Adipocyte (in vitro differentiated cells): ENCODE measurements at places on chromosomes 1 and 21.
A peak's percentile ranks its signal among the peaks of the same experiment; 100 is the strongest.

DNA sequence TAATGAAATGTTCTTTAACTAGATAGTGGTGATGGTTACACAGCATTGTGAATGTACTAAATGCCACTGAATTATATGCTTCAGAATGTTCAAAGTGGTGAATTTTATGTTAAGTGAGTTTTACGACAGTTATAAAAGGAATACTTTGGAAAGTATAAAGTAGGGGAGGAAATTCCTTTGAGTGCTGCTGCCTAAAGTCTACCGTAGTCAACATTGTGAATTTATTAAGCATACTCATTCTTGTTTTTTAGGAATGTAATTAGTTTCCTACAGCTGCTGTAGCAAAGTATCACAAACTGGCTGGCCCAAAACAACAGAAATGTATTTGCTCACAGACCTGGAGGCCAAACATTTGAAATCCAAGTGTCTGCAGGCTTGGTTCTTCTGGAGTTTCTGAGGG is 73.0 kb downstream of the SWT1 start:
- no peak for DNase-seq

GRCh38 chr21:33569991-33570390 is 18.5 kb downstream of the DONSON start:
- no peak for DNase-seq

DNA sequence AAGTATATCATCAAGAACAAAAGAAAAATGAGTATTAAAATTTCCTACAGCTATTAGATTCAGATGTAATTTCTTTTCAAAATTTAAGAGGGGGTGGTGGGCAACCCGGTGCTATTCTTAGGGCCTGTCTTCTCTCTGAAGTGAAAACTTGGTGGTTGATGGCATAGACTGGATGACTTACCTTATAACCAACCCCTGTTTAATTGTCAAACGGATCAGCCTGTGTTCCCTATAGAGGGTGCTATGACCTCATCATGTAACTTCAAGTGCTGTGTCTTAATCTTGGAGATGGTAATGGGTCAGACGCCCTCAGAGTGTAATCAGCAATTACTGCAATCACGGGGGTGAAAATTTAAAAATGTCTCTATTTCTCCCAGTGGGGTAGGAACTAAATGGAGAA is 176.2 kb downstream of the PCP4 start:
- DNase-seq = no peak

GRCh38 chr1:67646145-67647035 is 38.6 kb upstream of the GADD45A start:
- peak; percentile 53 for DNase-seq

DNA sequence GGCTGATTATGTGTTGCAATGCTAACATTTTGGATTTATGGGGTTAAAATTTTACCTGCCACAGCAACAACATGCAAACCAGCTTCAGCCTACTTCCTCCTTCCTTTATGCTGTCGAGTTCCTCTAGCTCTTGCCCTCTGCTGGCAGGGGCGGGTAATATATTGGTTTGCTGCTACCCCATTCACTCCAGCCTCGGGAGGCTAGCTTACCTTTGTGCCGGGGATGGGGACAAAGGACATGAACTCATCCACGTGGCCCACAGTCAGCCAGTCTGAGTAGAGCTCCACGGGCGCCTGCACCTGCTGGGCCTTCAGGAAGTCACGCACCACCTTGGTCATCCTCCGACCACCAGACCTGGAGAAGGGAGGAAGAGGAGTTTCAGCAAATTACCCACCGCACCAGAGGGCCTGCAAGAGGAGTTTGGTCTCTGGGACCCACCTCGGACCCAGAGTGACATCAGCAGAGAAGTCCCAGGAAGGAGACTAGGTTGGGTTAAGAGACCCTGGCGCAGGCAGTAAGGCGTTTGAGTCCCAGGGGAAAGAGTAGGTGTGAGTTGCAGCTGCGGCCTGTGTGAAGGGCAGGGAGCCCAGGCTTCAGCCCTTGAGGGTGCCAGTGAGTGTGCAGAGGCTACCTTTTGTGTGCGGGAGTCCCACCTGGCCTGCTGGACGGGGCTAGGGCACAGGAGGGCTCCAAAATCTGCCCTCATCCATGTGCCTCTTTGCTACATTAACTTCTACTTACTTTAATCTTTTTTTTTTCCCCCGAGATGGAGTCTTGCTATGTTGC is 21.8 kb upstream of the SDHB start:
- peak; percentile 7 for DNase-seq

GRCh38 chr1:59814901-59815825 is at the start of gene HOOK1:
Gene HOOK1, plus strand, starts transcription at chr1:59814949. Its CDS starts 169 bp downstream, at chr1:59815118.
- no peak for DNase-seq

- peak; percentile 34 for DNase-seq
Measured at GRCh38 chr1:110130113-110130591, 17.9 kb downstream of the UBL4B start.

- no peak for DNase-seq
Measured at GRCh38 chr1:42319871-42320484, 15.1 kb downstream of the FOXJ3 start.

GRCh38 chr1:109256971-109257681 is 7.8 kb downstream of the CELSR2 start:
- DNase-seq = no peak

GRCh38 chr21:46057111-46057709 is 40.7 kb upstream of the COL6A2 start:
- DNase-seq = no peak

GRCh38 chr1:230323686-230324085 is 102.4 kb downstream of the PGBD5 start:
- no peak for DNase-seq

GRCh38 chr1:109027841-109028240 is 14.1 kb downstream of the WDR47 start:
- peak; percentile 8 for DNase-seq

DNA sequence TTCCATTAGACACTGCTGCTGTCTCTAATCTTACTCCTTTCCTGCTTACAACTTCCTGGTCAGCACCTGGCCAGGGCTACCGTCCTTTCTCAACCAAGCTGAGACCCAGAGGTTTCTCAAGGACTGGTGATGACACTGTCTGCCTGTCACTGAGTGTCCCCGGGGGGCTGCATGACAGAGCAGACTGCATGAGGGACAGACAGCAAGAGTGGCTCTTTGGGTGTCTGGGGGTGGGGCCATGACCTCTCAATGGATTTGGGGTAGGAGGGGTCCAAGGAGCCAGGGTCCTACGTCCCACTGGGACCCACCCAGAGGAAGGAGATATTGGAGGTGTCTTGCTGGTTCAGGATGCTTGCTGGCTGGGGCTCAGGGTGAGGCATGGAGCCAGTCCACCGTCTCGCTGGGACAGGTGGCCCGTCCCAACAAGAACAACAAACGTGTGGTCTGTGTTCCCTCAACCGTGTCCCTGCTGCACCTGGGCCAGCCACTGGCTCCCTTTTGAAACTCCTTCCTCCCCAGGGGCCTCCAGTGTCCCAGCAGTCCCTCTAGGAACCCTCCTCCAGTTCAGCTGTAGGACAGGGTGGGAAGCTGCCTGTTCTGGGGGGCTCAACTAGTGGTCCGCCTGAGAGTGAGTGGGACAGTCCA is 344.6 kb upstream of the AJAP1 start:
- no peak for DNase-seq

GRCh38 chr1:119549719-119550132 is 42.7 kb downstream of the HSD3B1 start:
- DNase-seq = peak; percentile 88

DNA sequence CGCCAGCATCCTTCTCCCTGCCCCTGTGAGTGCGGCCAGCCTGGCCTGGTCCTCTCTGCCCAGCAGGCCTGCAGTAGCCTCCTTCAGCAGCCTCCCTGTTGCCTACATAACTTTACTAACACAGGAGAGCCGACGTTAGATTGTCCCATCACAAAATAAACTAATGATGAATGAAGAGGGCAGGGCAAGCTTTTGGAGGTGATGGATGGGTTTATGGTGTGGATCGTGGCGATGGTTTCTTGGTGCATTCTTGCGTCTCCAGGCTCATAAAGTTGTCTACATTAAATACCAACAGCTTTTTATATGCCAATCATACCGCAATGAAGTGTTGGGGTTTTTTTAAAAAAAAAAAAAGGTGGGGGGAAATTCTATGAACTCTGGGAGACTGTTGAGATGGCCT is 164.5 kb downstream of the PRDM16 start:
- DNase-seq = no peak

DNA sequence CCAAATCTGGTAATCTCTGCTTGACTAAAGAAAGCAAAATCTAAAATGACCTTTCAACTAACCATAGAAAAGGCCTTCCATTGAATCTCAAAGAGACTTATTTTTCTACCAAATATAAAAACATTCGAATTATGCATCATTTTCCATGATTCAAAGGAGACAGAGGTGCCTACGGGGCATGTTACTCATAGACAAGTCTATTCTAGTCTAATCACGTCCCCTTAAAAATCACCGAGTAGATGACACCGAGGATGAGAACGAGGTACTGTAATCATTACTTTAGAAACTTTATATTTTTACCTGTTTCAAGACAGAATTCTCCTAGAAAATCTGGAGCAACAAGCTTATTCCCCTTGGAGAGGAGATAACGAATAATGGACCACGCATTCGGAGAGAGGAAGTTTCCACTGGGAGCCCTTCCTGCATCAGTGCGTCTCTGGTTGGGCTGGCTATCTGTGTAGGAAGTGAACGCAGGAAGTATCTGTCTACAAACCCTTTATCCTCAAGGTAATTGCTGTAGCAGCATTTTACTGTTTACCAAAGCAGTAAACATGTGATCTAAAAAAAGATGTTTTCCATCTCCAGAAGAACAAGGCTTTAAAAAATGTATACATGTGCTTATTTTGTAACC is 9.5 kb downstream of the ERG start:
- DNase-seq = no peak

DNA sequence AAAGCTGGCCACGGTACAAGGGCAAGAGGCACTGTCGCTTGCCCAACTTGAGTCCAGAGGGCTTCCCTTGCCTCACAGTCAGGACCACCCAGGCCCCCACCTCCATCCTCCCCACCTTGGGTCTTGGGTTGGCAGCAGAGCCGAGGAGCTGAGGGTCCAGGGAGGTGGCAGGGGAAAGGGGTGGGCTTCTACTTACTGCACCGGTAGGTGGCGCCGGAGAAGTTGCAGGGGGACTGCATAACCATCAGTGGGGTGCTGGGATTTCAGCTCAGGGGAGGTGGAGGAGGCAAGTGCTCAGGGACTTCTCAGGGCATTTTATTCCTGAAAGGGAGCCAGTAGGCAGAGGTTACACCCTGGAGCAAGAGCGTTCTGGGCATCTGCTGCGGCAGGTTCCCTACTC is 44.0 kb downstream of the TRIM62 start:
- peak; percentile 70 for DNase-seq

GRCh38 chr1:192878249-192878648 is 69.4 kb downstream of the RGS2 start:
- peak; percentile 61 for DNase-seq

GRCh38 chr1:172447641-172448040 is 3.8 kb upstream of the PIGC start:
- peak; percentile 48 for DNase-seq

- no peak for DNase-seq
Measured at GRCh38 chr1:209633335-209633997, 18.8 kb downstream of the LAMB3 start.

DNA sequence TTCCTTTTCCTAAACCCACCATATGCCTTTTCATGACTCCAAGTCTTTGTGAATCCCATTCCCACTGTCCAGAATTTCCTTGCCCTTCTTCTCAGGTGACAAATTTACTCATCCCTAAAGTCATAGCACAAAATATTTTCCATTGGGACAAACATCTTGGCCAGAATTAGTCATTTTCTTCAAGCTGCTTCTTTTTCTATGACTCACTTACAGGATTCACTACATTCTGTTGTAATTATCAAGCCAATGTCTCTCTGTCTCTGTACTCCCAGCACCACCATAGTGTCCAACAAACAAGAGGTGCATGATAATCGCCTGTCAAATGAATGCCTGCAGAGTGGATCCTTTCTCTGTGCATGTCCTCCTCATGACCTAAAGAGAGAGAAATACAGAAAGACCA is 37.8 kb downstream of the SGIP1 start:
- peak; percentile 64 for DNase-seq

GRCh38 chr1:56453417-56454078 is 125.8 kb downstream of the PLPP3 start:
- DNase-seq = no peak

- no peak for DNase-seq
Measured at GRCh38 chr21:18430341-18430740, 26.8 kb upstream of the TMPRSS15 start.

DNA sequence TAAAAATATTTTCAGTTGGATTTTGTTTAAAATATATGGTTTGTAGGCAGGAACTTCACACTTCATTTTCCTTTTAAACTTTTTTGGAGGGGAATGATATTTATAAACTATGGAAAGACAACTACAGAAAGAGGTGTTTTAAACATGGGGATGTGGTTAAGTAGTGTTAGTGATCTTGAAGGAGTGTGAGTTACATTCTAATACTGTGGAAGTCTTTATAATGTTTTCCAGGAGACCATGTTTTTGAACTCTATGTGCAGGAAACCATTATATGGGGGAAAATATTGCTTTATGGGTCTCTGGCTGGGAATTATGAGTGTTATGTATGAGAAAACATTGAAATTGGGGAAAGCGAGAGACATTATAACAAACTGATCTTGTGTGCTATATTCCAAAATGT is 35.8 kb upstream of the COL24A1 start:
- no peak for DNase-seq
